ENCODE measurements at places on chromosomes 1 and 21.

DNA sequence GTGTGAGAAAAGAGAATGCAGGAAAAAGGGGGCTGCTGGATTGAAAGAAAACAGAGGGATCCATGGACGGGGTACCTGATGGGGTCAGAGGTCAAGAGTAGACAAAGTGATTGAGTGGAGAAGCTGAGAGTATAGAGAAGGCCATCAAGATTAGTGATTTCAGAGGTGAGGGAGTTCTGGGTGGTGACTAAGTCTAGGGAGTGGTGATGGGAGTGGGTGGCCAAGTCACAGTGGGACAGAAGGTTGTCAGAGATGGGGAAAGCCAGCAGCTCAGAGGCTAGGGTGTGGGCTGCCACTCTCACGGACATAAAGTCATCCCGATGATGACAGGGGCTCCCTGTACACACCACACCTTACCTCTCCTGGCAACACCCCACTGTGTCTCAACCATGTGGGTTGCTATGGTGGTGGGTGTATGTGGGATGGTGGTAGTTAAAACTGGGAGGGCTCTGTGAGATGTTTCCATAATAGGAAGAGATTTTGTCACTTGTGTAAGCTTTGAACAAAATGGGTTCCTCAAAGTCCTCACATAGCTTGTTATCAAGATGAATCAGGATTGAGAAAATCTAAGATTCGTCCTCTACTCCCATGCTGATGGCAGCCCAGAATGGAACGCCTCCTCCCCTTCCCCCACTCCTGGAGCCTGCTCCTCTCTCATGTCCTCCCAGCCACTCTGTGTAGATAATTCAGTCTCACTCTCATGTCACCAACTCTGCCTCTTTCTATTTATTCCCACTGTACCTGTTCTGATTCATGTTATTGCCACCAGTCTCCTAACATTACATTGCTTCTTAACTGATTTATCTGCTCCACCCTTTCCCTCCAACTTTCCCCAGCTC lies 20.3 kb upstream of the CSF1 start:
- no peak for DNase-seq

GRCh38 chr1:150997949-150998348 lies 8.8 kb downstream of the MINDY1 start:
- no peak for DNase-seq

GRCh38 chr1:225474439-225474985 lies 46.7 kb upstream of the LBR start:
- DNase-seq = no peak

DNA sequence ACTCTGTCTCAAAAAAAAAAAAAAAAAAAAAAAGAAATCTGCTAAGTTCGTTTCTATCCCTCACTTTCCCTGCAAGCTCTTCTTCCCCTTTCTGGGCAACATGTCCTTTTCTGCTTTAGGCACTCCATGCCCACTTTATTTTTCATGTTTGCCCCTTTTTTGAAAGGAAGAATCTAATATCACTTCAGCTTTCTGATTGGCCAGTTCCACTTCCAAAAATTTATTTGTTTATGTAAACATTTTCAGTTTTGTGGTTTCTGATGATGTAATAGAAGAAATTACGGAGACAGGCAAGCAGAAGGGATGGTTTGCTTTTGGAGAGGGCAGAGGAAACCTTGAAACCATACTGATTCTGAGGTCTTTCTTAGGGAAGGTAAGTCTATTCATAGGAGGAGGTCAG lies 15.1 kb downstream of the IFNAR1 start:
- DNase-seq = no peak

- no peak for DNase-seq
These were observed 7.4 kb downstream of the LDLRAP1 start for GRCh38 chr1:25550683-25551310.

- no peak for DNase-seq
These were observed 195.7 kb downstream of the DYRK1A start for GRCh38 chr21:37561941-37562919.

- DNase-seq = no peak
These were observed 197.5 kb upstream of the ST6GALNAC5 start for GRCh38 chr1:76669624-76670315.
